NCI-H1436 (cell line): ENCODE measurements at places on chromosomes 4 and X.

- DNase-seq, result peak; percentile 20
These were observed 12.2 kb upstream of the ODAM start for GRCh38 chr4:70183168-70183939.

- no peak for DNase-seq
These were observed 47.3 kb downstream of the SATL1 start for GRCh38 chrX:85196319-85196718.

DNA sequence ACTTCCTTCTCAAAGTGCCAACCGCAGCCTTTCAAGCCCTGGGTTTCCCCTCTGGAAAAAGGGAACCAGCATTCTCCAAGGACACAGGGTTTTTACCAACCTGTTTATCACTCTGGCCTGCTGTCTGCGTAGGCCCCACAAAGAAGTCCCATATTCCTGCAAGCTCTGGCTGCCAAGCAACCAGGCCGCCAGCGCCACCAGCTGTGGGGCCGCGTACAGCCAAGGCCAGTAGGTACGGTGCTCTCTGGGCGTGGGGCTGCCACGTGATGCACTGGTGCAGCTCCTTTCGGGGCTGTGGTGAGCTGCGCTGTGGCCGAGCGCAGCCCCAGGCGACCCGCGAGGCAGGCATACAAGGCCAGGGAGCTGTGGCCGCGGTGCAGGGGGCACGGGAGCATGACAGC, 22.1 kb downstream of the LUZP4 start:
- DNase-seq, result no peak

- DNase-seq, result no peak
These were observed 2361.9 kb downstream of the ARAP2 start for GRCh38 chr4:33882246-33882990.

GRCh38 chrX:16931855-16932575, 14.4 kb upstream of the REPS2 start:
- no peak for DNase-seq

- no peak for DNase-seq
These were observed 48.7 kb downstream of the CLOCK start for GRCh38 chr4:55498051-55498450.

DNA sequence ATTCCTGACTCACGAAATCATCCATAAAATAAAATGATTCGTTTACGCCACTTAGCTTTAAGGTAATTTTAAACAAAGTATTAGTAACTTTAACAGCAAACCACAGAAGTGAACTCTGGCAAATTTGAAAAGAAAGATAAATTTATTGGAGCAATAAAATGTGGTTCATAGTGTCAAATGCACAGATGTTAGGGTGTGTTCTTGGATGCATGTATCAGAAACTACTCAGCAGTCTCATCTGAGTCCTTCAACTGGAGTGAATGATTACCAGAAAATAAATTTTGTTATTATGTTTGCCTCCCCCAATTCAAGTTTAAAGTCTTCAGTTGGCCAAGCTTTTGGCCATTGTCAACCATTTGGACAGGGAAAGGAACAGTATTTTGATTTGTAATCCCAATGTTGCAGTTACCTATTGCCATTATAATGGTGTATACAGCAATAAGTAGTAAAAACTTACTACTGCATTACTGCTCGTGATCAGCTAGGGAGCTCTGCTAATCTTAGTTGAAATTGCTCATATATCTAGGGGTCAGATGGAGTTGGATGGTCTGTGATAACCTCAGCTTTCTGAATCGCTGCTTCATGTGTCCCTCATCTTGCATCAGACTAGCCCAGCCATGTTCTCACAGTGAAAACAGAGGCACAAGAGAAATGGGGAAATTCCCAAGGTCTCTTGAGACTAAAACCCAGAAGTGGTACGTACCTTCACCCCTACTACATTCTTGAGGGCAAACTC, 254.6 kb upstream of the KCNIP4 start:
- no peak for DNase-seq

DNA sequence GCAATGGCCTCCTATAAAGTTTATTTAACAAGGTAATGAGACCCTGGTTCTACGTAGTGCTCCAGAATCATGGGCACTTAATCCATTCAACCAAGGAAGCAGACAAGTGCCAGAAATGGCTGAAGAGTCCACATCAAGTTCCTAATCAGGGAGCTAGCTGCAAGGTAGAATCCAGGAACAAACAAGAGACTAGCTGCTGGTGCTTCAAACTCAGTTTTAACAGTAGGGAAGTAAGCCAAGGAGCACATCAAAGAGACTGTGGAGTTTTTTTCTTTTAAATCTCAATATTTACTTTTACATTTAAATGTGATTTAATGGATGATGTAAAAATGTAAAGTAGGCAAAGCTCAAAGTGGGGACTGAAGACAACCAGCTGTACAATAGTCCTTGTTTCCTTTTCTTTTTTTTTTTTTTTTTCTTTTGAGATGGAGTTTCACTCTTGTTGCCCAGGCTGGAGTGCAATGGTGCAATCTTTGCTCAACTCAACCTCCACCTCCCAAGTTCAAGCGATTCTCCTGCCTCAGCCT, 630.4 kb downstream of the CCSER1 start:
- no peak for DNase-seq
